ENCODE measurements at places on chromosomes 2 and 18. TPM values are rescaled to one million over a fixed set of nuclear protein-coding genes. Genes with fewer than 3 reads are reported as not detected.

DNA sequence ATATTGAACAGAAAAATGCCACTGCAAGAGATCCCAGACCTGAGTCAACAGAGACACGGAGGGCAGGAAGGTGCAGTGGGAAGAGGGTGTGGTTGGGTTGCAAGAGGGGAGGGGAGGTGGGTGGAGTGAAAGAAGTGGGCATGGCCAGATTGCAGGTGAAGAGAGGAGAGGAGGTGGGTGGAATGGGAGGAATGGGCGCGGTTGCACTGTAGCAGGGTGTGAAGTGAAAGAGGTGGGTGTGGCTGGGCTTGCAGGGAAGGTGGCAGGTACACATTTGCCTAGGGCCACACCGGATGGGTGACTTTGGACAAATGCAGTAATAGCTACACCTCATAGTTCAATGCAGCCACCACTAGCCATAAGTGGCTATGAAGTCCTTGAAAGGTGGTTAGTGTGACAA is 71.1 kb downstream of the DOCK10 start:
- H3K27ac ChIP-seq: no peak overlapping the region
- no peak for DNase-seq
- no peak overlapping the region for H3K4me3 ChIP-seq
- H3K36me3 ChIP-seq: peaks cover 2% of the 10 kb centered on the region
- peaks cover 2% of the 10 kb centered on the region for H3K4me1 ChIP-seq

GRCh38 chr2:127627740-127628571 is 18.0 kb upstream of the GPR17 start:
- no peaks in the 10 kb centered on the region for H3K27me3 ChIP-seq
- DNase-seq: no peak
- no peaks in the 10 kb centered on the region for H3K36me3 ChIP-seq
- H3K4me1 ChIP-seq: no peaks in the 10 kb centered on the region

DNA sequence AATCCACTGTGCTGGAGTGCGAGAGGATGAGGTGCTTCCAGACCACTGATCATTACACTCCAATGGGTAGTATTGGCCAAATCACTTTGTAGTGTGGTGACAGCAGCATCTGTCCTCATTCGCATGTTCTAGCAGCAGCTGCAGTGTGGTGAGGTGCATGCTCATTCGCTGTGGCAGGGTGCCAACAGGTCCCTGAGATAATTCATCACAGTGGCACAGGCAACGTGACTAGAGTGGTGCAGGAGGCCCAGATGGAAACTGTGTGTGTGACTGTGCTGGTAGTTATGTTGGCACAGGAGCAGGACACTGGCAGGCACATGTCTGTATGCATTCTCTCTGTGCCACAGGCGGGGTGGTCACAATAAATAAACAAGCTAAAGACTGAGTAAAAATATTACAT is 329.5 kb upstream of the SYT4 start:
- no peak overlapping the region for H3K27ac ChIP-seq
- H3K36me3 ChIP-seq: no peaks in the 10 kb centered on the region
- no peak overlapping the region for H3K4me3 ChIP-seq
- DNase-seq: no peak

GRCh38 chr18:59467497-59467896 is 108.4 kb upstream of the LMAN1 start:
- H3K4me1 ChIP-seq: no peaks in the 10 kb centered on the region
- no peak overlapping the region for H3K27ac ChIP-seq
- no peak overlapping the region for H3K4me3 ChIP-seq
- no peaks in the 10 kb centered on the region for H3K27me3 ChIP-seq
- peaks cover 44% of the 10 kb centered on the region for H3K36me3 ChIP-seq

DNA sequence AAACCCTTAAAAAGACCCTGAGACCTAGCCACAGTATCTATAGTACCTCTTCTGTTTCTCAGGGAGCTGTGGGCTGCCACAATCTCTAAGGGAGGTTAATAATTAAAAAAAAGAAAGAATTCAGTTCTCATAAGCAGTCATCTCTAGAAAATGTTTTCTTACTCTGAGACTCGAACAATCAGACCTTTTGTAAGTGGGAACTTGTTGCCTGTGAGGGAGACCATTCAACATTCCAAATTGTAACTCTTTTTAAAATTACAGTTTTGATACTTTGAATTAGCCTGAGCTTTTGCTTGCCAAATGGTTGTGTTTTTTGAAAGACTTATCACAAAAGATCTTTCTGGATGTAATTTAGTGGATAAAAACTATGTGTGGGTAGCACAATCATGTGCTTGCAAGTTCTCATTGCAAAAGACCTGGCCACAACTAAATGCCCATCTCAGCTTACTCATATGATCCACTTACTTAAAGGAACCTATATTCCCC is 33.3 kb downstream of the IL1R2 start:
- H3K36me3 ChIP-seq: no peaks in the 10 kb centered on the region
- H3K27me3 ChIP-seq: no peaks in the 10 kb centered on the region
- DNase-seq: peak; percentile 50
- no peak overlapping the region for H3K4me3 ChIP-seq
- H3K4me1 ChIP-seq: peaks cover 45% of the 10 kb centered on the region

GRCh38 chr18:79687806-79688205 is 8.2 kb downstream of the CTDP1 start:
- H3K27ac ChIP-seq: no peak overlapping the region
- H3K27me3 ChIP-seq: no peaks in the 10 kb centered on the region

- no peak overlapping the region for H3K4me3 ChIP-seq
- no peak overlapping the region for H3K27ac ChIP-seq
- no peaks in the 10 kb centered on the region for H3K27me3 ChIP-seq
- DNase-seq: peak; percentile 62
- no peaks in the 10 kb centered on the region for H3K36me3 ChIP-seq
- no peaks in the 10 kb centered on the region for H3K4me1 ChIP-seq
Observed at GRCh38 chr2:209476367-209477208, 52.7 kb downstream of the MAP2 start.

DNA sequence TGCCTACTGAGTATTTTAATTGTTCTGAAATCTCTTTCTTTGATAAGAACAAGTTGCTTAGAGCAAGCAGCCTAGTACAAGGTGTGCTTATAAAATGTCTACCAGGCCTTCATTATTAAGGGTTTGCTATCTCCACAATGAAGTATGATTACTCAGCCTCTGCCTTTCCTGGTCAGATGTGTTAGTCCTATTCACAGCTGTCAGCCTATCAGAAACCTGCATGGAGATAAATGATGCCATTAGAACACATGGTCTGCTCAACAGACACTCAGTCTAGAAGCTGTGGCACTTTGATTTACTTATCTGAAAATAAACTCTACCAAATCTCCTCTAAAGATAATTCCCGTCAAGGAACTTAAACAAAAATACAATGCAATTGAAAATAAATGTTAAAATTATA is 448.7 kb downstream of the ERBB4 start:
- H3K27ac ChIP-seq: no peak overlapping the region
- no peaks in the 10 kb centered on the region for H3K27me3 ChIP-seq
- no peak for DNase-seq
- H3K4me3 ChIP-seq: no peak overlapping the region
- H3K4me1 ChIP-seq: no peaks in the 10 kb centered on the region

- no peaks in the 10 kb centered on the region for H3K27me3 ChIP-seq
- no peak overlapping the region for H3K4me3 ChIP-seq
Observed at GRCh38 chr2:148615381-148615841, 29.1 kb upstream of the EPC2 start.

GRCh38 chr2:106158871-106159270 is 35.2 kb downstream of the UXS1 start:
- DNase-seq: no peak
- no peak overlapping the region for H3K4me3 ChIP-seq
- H3K4me1 ChIP-seq: peaks cover 7% of the 10 kb centered on the region
- H3K36me3 ChIP-seq: peaks cover 44% of the 10 kb centered on the region
- H3K27me3 ChIP-seq: no peaks in the 10 kb centered on the region
- no peak overlapping the region for H3K27ac ChIP-seq

DNA sequence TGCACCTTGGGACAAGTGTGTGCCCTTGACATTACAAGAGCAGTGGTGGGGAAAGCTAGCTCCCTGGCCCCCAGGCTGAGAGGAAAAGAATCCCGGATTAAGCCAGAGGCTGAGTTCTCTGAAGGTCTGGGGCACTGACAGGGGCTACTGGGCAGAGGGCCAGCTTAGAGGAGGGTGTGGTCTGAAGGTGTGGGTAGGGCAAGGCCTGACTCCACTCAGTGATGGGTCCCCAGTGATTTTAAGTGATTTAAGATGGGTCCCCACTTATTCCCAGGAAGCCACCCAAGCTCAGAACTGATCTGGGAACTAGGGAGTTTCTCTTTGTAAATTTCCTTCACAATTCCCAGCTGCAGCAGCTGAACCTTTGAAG is 8.8 kb downstream of the TMEM37 start:
- peaks cover 10% of the 10 kb centered on the region for H3K36me3 ChIP-seq
- H3K27me3 ChIP-seq: no peaks in the 10 kb centered on the region
- H3K27ac ChIP-seq: peak overlapping the region; percentile 6
- no peak overlapping the region for H3K4me3 ChIP-seq
- DNase-seq: peak; percentile 32
- no peaks in the 10 kb centered on the region for H3K4me1 ChIP-seq

DNA sequence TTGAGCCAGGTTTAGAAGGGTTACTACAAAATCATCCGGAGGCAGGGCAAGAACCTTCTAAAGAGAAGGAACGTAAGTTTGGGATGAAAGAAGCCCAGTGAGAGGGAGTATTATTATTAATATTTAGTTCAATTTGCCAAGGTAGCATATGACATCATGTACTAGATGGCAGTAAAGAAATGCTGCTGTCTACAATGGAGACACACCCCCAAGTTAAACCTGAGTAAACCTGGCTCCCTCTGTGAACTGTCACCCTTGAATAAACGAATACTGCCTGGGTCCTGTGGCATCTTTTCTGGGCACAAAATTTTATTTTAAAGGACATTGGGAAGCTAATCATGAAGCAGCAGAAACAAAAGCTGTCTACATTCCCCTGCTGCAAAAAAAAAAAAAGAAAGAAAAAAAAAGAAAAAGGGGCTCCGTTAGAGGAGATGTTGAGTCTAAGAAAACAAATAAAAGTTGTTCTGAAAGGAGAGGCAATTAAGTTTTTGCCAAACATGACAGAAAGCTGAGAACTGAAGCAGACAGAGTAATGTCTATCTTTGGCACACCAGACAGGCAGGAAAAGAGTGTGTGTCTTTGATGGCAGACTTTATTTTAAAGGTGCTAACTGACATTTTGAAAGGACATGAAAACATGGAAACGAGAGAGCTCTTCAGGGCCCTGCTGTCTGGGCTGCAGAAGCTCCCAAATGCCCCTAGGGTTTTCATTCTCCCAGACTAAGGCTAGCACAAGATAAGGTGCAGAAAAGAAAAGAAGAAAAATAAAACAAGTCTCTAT is 557.7 kb upstream of the CHAC2 start:
- no peak overlapping the region for H3K27ac ChIP-seq
- H3K4me1 ChIP-seq: peaks cover 21% of the 10 kb centered on the region
- H3K4me3 ChIP-seq: no peak overlapping the region
- H3K27me3 ChIP-seq: no peaks in the 10 kb centered on the region
- H3K36me3 ChIP-seq: no peaks in the 10 kb centered on the region

DNA sequence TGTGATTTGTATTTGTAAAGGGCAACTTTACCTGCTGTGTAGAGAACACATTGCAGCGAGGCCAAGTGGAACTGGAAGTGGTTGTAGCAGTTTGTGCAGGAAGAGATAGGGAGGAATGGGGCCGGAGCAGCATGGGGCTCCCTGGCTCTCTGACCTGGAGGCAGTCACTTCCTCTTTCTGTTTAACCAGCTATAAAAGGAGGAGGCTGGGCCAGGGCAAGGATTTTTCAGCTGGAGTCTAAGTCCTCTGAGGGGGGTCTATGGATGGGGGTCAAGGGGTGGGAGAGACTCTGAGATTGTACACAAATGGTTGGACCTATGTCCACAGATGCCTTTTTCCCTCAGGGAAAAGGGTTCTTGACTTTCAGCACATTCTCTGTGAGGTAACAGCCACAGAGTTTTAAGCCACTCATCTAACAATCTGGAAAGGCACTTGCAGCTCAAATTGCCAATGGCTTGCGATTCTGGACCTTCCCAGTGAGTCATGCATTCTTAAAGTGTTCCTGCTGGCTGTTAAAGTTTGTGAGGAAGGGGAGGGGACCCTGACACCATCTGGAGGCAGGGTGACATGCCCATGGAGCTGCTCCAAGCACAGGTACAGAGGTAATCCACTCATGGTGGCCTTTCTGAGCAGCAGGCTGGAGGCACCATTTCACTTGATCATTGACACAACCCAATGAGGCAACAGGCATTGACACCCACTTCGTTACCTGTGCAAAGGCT is 347.0 kb downstream of the CYRIA start:
- H3K4me3 ChIP-seq: no peak overlapping the region
- no peak overlapping the region for H3K27ac ChIP-seq
- H3K36me3 ChIP-seq: no peaks in the 10 kb centered on the region
- peak; percentile 35 for DNase-seq
- H3K27me3 ChIP-seq: no peaks in the 10 kb centered on the region

DNA sequence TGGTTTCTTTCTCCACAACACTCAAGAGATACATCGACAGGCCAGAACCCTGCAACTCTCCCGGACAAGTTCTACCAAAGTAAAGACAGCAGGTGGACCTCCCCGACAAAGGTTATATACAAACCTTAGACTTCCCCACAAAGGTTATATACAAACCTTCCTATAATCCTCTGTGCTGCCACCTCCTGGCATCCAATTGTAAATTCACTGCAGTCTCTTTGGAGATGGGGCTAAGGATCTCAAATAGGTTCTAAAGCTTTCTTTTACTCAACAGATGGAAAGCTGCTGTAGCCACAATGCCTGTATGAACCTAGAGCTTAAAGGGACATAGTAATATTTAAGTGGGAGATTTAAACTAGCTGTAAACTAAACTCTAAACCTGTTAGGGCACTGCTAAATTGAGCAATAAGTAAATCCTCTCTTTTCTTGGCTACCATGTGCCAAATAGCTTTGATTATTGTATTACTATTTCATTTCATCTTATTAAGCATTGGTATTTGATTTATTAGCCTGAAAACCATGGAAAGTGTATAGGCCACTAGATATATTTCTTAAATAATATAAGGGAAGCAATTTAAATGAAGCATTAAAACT is 9.8 kb upstream of the MREG start:
- H3K27ac ChIP-seq: no peak overlapping the region
- H3K4me1 ChIP-seq: no peaks in the 10 kb centered on the region
- H3K4me3 ChIP-seq: no peak overlapping the region
- no peaks in the 10 kb centered on the region for H3K36me3 ChIP-seq

SCN7A gene
- total RNA-seq: 178 TPM

PAX8 gene
- total RNA-seq: 0.28 TPM

RGPD4 gene
- not detected for total RNA-seq

TYMS gene
- 7.6 TPM for total RNA-seq

All from lung (tissue), 17 donors.